Activated CD8-positive, alpha-beta T cell treated with anti-CD3 and anti-CD28 coated beads for 36 hours (primary cell): ENCODE measurements at places on chromosomes 11 and 22. TPM values are rescaled to one million over a fixed set of nuclear protein-coding genes. Genes with fewer than 3 reads are reported as not detected.

- no peaks in the 10 kb centered on the region for H3K27me3 ChIP-seq
- no peak overlapping the region for H3K4me3 ChIP-seq
- DNase-seq, result no peak
- H3K4me1 ChIP-seq, result no peaks in the 10 kb centered on the region
- no peaks in the 10 kb centered on the region for H3K36me3 ChIP-seq
These were observed 18.7 kb downstream of the POU2AF1 start for GRCh38 chr11:111360150-111361043.

- H3K4me1 ChIP-seq, result peaks cover 13% of the 10 kb centered on the region
- peak; percentile 34 for DNase-seq
- H3K36me3 ChIP-seq, result no peaks in the 10 kb centered on the region
- H3K27me3 ChIP-seq, result peaks cover 1% of the 10 kb centered on the region
- H3K27ac ChIP-seq, result no peak overlapping the region
These were observed 16.3 kb downstream of the OR2AG2 start for GRCh38 chr11:6755303-6755952.

- H3K4me1 ChIP-seq, result peaks cover 66% of the 10 kb centered on the region
- no peaks in the 10 kb centered on the region for H3K27me3 ChIP-seq
- H3K36me3 ChIP-seq, result peaks cover 5% of the 10 kb centered on the region
These were observed 3.5 kb upstream of the AMPD3 start for GRCh38 chr11:10451426-10452116.

DNA sequence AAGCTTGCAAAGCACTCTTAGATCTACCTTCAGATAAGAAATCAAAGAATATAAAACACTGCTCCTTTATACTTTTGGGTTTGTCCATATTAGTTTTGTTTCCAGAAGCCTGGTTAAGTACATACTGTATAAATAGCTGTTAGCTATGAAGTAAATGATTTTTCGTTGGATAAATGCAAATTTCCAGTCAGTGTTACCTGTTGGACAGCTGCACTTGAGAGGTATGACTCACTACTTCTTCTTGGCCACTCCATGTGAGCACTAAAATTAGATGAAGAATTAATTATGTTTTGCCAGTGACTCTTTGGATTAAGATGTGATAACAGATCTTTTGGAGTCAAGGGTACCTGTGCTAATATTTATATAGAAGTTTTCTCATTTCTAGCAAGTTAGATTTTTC is 9.5 kb upstream of the TSG101 start:
- H3K36me3 ChIP-seq, result no peaks in the 10 kb centered on the region
- peaks cover 2% of the 10 kb centered on the region for H3K4me1 ChIP-seq
- H3K4me3 ChIP-seq, result no peak overlapping the region
- DNase-seq, result no peak
- H3K27ac ChIP-seq, result no peak overlapping the region

DNA sequence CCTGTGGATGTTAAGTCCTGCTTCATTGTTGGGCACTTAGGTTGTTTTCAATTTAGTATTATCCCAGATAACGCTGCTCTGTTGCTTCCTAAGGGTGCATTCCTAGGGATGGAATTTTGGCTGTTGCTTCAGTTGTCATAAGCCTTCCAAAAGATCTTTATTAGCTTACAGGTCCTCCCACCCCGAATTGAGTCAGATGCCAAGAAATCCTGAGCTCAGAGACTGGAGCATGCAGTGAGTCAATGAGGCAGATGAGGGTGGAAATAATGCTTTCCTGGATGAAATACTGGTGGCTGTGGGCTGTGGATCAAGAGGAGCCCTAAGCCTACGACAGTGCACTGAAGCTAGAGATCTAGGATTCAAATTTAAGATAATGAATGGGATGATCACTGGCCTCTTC is 10.7 kb upstream of the IL18BP start:
- DNase-seq, result no peak
- H3K4me1 ChIP-seq, result peaks cover 8% of the 10 kb centered on the region
- H3K36me3 ChIP-seq, result peaks cover 5% of the 10 kb centered on the region

DNA sequence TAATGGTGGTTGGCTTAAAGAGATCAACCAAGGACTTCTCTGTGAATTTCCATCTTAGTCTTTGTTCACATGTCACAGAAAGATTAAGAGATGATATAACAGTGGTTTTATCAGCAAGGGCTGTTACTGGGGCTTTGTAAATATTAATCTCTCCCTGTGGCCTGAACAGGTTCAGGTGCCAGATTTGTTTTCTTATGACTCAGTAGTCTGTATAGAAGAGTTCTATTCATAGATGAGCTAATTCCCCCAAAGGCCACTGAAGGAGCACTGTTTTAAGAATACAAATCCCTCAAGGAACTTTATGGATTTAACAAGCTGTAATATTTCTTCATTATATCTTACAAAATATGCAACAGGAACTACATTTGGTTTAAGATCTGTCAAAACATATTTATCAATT is 50.4 kb downstream of the TCP11L1 start:
- H3K36me3 ChIP-seq, result peaks cover 19% of the 10 kb centered on the region
- no peak for DNase-seq
- no peaks in the 10 kb centered on the region for H3K27me3 ChIP-seq
- no peak overlapping the region for H3K27ac ChIP-seq
- H3K4me3 ChIP-seq, result no peak overlapping the region

DNA sequence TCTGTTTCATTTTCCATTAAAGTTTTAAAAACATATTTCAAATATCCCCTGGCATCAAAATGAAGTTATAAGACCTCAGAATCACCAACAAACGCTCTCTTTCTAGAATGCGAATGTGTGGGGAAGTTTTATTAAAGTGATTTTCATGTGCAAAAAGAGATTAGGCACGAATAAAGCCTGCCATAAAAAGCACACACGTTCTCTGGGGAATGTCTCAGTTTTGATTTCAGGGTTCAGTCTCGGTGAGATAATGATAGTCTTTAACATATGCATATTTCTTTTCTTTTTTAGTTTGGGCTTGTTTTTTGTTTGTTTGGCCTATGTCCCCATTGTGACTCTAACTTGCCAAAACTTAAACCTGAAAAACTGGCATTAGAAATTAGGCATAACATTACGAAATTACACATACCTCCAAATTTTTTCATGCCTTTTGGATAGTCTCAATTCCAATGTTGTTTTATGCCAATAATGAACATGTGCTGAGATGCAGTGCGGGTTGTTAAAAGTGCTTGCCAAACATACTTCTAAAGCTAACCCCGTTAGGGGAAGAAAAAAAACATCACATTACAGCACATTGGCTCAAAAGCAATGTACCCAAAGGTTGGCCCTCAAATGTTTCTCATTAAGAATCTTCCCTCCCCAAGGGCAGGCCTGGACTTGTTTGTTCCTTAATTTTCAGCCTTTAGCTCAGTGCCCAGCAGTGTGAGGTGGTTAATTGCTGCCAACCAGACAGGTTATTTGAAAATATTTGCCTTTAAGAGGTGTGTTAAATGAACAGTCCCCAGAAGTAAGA is 33.2 kb upstream of the FBLN1 start:
- H3K4me3 ChIP-seq, result no peak overlapping the region
- H3K27me3 ChIP-seq, result peaks cover 2% of the 10 kb centered on the region
- H3K27ac ChIP-seq, result no peak overlapping the region

DNA sequence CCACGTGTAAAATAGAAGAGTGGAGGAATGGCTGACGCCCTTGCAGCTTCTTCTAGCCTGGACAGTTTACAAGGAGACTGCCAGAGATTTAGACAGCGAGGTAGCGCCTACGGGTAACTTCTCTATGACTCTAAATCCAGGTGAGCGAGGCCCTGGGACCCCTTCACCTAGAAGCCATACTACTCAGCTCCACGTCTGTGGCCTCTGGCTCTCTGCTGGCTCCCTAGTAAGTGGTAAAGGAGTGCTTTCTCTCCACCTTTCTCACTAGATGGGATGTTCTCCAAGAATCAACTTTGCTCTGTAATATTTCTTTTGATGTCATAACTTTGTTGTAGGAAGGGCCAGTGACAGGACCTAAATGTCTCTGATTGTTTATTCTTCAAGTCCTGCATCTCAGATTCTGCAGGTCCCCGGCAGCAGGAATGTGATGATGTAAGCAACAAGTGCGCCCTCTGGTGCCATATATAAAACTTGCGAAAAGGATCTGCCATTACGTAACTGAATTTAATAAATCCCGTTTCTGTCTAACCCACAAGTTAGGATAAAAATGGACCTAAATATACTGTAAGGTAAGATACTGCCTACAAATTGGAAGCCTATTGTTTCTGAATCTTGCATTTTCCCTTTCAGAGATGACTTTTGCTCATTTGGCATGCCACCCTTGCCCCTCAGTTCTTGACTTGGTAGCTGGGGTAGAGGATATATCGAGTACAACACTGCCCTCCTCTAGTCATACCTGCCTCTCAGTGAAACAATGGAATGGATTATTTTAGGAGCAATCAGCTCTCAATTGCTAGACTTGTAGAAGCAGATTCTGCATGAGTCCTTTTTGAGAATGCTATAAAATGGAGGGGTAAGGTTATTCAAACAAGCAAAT is 11.0 kb upstream of the PTPN5 start:
- H3K27ac ChIP-seq, result no peak overlapping the region
- no peaks in the 10 kb centered on the region for H3K4me1 ChIP-seq
- DNase-seq, result peak; percentile 66
- H3K36me3 ChIP-seq, result no peaks in the 10 kb centered on the region
- H3K27me3 ChIP-seq, result peaks cover 12% of the 10 kb centered on the region

DNA sequence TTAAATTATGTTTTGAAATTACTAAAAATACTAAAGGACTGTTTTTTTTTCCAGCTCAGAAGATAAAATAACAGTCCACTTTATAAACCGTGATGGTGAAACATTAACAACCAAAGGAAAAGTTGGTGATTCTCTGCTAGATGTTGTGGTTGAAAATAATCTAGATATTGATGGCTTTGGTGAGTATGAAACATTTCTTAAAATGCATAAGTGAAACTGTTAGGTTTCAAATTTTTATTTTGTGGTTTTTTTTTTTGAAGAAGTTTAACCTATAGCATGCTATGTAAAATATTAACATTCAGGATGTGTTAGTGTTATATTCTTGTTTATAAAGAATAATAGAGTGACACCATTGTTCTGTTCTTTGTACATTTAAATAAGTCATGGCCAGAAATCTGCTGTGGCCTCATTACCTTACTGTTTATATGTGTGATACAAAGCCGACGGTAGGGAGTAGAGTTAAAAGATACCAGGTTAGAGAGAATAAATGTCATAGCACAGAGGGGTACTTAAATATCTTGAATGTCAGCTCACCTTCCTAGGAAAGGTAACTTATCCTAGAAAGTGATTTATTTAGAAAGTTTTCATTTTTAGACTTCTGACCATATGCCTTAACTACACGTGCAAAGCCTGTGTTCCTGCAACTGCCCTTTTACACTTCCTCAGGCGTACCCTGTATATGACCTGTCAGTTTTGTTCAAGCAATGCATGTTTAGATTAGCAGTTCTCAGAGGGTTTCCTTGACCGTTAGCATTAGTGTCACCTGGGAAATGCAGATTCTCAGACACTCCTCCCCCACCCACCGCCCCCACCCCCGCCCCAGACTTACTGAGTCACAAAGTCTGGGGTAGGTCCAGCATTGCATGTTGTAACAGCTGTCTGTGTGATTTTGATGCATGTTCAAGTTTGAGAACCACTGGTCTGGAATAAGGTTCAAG is 6.3 kb downstream of the FDX1 start:
- peaks cover 61% of the 10 kb centered on the region for H3K4me1 ChIP-seq
- H3K4me3 ChIP-seq, result no peak overlapping the region
- no peak for DNase-seq
- H3K27me3 ChIP-seq, result no peaks in the 10 kb centered on the region

DNA sequence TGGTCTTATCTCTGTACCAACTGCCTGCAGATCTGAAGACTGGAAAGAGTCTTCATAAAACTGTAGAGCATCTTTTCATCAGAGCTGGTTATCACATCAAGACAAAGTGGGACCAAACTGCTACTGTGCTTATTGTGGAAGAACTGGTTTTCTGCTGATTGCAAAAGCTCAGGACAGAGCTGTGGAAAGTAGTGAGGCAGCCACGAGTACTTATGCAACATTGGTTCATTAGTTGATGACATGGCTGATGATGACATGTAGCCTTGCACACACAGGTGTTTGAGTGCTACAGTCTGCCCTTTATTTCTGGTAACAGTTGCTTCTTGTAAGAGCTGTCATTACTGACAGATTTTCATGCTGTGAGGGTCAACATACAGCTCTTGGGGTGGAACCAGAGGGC is 185.4 kb upstream of the GUCY1A2 start:
- no peak overlapping the region for H3K4me3 ChIP-seq
- no peaks in the 10 kb centered on the region for H3K36me3 ChIP-seq
- H3K27ac ChIP-seq, result no peak overlapping the region
- DNase-seq, result no peak

DNA sequence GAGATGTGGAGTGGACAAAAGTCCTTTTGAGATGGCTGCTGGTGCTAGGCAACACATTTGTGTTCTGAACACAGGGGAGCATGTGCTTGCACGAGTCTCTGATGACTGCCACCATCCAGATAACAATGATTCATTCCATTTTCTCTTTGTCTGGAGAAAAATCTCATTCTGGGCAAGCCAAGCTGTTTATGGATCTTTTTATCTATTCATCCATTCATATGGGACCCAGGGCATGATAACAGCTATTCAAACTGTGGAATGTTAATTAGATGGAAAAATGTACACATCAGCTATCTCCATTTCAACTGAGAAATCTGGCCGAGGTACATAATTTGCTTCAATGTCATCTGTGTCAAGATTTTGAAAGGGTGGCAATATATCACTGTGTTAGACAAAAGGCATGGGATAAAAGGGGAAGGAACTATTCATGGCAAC is 117.5 kb upstream of the ZBED5 start:
- no peaks in the 10 kb centered on the region for H3K27me3 ChIP-seq
- H3K27ac ChIP-seq, result no peak overlapping the region
- no peak overlapping the region for H3K4me3 ChIP-seq
- H3K36me3 ChIP-seq, result no peaks in the 10 kb centered on the region
- DNase-seq, result no peak

- peaks cover 66% of the 10 kb centered on the region for H3K4me1 ChIP-seq
- no peak overlapping the region for H3K4me3 ChIP-seq
- DNase-seq, result no peak
These were observed 7.0 kb upstream of the MALAT1 start for GRCh38 chr11:65491614-65492386.

DNA sequence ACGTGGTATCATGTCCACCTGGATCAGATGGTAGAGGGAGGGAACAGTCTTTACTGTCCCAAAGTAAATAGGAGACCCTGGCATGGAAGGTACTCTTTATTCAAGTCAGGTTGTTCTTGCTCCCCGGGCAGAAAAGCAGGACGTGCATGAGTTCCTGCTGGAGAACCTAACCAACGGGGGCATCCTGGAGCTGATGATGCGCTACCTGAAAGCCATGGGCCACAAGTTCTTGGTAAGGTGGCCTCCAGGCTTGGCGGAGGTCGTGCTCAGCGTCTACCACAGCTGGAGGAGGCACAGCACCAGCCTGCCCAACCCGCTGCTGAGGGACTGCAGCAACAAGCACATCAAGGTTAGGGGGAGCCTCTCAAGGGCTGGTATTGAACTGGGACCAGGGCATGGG is 48.7 kb downstream of the CABIN1 start:
- no peaks in the 10 kb centered on the region for H3K27me3 ChIP-seq
- no peak for DNase-seq
- H3K36me3 ChIP-seq, result peaks cover 62% of the 10 kb centered on the region
- H3K27ac ChIP-seq, result no peak overlapping the region

Gene SULT4A1
- not detected for total RNA-seq

Gene BDNF
- not detected for total RNA-seq

Gene HNRNPUL2
- 58.6 TPM for total RNA-seq

Gene MRGPRE
- not detected for total RNA-seq

Gene MARK2
- total RNA-seq, result 23.3 TPM

Gene GAL
- total RNA-seq, result 2.2 TPM

Gene HBD
- not detected for total RNA-seq

Gene DGAT2
- 1.8 TPM for total RNA-seq
